ENCODE measurements at places on chromosomes 11 and 22.
A peak's percentile ranks its signal among the peaks of the same experiment; 100 is the strongest.

GRCh38 chr11:111851636-111852035 lies 19.7 kb downstream of the ALG9 start:
- DNase-seq, result no peak

- peak; percentile 13 for DNase-seq
Measured at GRCh38 chr11:76209375-76209972, 3.2 kb upstream of the WNT11 start.

GRCh38 chr22:23279781-23280180 lies 99.5 kb downstream of the BCR start:
- no peak for DNase-seq

GRCh38 chr11:67372321-67372992 lies 941 bp downstream of the CLCF1 start:
- no peak for DNase-seq

- DNase-seq, result no peak
Measured at GRCh38 chr11:100908746-100909145, 220.9 kb downstream of the PGR start.

DNA sequence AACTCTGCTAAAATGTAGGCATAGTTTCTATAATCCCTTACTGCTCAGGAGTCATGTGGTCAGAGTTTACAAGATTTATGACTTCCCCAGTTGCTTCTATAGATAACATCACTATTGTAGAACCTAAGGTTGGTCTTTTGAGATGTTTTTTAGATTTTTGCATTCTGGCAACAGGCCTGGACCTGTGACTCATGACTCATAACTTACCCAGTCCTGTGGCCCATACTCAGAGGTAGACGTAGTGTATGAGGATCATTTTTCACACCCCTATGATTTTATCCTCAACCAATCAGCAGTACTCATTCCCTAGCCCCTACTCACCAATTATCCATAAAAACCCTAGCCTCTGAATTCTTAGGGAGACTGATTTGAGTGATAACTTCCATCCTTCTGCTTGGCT lies 384.4 kb upstream of the DDI1 start:
- DNase-seq, result no peak

DNA sequence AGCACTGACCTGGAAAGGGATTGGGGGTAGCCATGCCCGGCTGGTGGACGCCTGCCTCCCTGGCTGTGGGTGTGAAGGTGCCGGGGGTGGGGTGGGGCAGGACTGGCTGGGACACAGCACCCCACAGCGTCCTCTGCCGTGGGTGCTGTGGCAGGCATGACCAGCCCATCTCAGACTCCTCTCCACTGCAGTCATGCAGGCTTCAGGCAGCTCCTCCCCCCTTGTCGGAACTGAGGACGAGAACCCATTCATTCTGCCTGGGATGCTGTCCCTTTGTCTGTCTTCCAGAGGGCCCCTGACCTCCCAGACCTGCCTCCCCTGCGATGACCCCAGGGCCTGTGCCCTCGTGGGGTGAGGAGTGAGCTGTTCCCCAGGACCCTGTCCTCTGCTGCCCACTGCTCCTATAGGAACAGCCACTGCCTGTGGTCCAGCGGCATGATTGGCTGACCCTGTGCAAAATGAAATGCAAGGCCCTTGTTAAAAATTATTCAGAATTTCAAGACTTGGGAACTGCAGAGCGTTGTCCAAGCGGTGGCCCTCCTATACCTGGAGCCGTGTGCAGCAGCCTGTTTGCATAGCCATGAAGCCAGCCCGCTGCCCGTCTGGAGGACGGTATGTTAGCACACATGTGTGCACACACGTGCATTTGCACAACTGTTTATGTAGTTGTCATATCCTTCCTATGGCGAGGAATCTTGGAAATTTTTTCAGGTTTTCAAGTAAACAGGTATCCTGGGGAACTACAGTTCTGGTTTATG lies 1122.3 kb downstream of the BRD1 start:
- DNase-seq, result no peak

GRCh38 chr22:20758688-20759087 lies 15.2 kb upstream of the SERPIND1 start:
- no peak for DNase-seq

GRCh38 chr22:25837288-25837900 lies 95.4 kb downstream of the MYO18B start:
- no peak for DNase-seq

DNA sequence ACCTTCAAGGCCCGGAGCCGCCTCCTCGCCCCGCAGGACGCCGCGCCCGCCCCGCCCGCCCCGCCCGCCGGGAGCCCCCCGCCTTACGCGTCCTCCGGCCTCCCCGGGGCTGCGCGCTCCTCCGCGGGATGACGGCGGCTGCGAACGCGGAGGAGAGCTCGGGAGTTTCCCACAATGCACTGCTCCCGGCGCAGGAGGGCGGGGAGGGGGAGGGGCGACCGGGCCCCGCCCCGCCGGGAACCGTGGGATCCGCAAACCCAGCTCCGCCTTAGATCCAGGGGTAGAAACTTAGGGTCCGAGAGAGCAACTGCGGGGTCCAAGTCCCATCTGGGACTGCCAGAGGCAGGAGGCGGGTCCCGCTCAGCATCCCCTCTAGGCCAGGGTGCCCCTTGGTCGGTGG lies at the start of gene CEND1:
TSS of gene CEND1 (minus strand) at position 148 of the 400 bp plus-strand sequence. CDS start 1,514 bp downstream, outside the sequence.
- DNase-seq, result no peak

DNA sequence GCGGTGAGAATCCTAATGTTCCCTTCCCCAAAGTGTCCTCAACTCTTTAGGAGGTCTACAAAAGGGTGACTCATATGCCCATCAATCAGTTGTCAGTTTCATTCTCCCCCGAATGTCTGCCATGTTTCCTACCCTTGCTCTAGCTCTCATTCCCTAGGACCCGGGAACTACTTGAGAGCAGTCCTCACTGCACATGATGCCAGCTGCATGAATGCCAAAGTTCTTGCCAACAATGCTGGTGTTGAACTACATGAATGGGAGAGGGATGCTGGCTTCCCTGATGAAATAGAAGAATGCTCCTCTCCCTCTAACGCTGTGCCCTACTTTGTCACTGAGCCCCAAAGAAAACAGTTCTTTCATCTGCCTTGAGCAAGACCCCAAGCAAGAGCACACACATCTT lies 12.5 kb upstream of the FSHB start:
- no peak for DNase-seq

- no peak for DNase-seq
Measured at GRCh38 chr11:112017538-112017937, 7.7 kb upstream of the DLAT start.

- DNase-seq, result no peak
Measured at GRCh38 chr11:75184757-75185425, 34.0 kb downstream of the SLCO2B1 start.

GRCh38 chr11:10351765-10352641 lies 47.1 kb downstream of the ADM start:
- DNase-seq, result no peak

DNA sequence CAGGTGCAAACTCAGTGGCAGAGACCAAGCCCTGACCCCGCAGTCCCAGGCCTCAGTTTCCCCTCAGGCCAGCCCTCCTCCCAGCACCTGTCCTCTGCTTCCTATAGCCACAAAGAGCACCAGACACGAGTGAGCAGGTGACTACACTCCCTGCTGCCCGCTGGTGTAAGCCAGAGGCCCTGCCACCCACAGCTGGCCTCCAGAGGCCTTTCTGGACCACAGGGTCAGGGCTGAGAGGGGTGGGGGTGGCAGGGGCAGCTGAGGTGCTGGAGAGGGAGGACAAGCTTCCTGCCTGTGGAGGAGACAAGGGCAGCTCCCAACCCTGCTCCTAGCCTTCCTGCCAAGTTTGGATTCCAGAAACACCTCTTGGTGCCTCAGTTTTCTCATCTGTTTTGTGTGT lies 31.3 kb upstream of the WNT7B start:
- no peak for DNase-seq

- no peak for DNase-seq
Measured at GRCh38 chr22:22609291-22609690, 35.1 kb upstream of the GGTLC2 start.

GRCh38 chr11:40130427-40130826 lies 1329.0 kb downstream of the LRRC4C start:
- DNase-seq, result no peak

GRCh38 chr11:64339754-64340408 lies at the start of gene CCDC88B:
TSS of gene CCDC88B (plus strand) at chr11:64340204. CDS start at chr11:64340267, 63 bp downstream.
- DNase-seq, result peak; percentile 93

DNA sequence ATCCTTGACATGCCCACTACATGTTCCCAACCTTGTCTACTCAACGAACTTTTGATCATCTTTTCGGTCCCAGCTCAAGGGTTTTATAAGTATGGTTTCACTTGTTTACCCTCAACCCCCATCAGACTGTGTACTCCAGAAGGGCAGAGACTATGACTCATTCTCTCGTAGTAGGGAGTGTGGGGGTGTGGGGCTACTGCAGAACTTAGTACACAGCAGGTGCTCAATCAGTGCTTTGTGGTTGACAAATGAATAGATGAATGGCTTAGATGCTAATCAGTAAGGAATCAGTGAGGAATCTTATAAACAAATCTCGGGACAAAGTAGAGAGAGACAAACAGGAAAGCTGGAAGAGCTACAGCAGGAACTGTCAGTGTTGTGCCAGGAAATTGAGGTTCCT lies 151.7 kb upstream of the PLET1 start:
- DNase-seq, result no peak

DNA sequence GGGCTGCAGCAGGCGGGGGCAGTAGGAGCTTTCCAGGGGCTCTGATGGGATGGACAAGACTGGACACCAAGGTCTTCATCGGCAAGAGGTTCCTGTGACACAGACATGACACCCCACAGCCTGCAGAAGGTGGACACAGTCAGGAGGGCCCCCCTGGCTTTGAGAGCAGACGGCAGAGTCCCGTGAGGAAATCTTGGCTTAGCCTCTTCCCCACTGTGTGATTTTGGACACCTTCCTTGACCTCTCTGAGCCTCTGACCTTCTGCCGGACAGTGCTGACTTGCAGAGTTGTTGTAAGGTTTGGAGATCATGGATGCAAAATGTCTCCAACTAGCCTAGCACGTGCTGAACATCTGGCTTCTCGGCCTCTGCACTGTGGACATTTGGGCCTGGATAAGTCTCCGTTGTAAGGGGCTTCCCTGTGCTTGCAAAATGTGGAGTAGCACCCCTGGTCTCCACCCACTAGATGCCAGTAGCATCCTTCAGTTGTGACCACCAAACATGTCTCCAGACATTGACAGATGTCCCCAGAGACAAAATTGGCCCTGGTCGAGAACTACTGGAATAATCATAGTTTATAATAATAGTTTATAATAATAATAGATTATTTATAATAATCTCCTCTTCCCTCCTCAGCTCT lies 54.6 kb downstream of the MCM5 start:
- no peak for DNase-seq

DNA sequence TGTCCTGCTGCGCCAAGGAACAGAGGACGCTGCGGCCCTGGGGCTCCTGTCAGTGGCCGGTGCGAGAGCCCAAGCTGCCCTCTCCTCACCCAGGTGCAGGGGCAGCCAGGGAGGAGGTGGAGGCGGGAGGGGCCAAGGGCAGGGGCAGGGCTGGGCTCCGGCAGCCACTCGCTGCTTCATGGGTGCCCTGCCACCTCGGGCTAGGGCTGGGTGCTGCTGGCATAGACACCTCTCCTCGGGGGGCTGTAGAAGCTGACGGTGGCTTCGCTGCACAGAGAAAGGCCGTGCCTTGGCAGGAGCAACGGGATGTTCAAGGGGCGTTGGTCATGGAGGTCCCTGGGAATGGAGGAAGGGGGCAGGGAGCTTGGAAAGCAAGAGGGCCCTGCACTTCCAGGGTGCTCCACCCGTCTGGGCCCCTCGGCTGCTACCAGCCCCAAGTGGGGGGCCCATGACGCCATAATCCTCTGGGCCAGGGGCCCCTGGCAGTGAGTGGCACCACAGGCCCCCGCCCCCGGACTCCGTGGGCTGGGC lies 1.6 kb upstream of the TBX1 start:
- no peak for DNase-seq

DNA sequence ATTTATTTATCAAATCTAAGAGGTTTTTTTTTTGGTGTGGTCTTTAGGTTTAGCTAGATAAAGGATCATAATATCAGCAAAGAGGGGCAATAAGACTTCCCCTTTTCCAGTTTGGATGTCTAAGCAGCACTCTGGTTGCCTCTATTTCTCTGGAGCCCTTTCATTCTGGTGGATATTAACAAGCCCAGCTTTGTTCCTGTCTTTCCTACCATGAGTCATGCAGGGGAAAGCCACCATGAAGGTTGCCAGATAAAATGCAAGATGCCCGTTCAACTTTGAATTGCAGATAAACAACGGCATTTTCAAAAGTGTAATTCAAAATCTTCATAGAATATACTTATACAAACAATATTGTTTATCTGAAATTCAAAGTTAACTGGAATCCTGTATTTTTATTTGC lies 143.6 kb downstream of the ADAMTS15 start:
- DNase-seq, result no peak

DNA sequence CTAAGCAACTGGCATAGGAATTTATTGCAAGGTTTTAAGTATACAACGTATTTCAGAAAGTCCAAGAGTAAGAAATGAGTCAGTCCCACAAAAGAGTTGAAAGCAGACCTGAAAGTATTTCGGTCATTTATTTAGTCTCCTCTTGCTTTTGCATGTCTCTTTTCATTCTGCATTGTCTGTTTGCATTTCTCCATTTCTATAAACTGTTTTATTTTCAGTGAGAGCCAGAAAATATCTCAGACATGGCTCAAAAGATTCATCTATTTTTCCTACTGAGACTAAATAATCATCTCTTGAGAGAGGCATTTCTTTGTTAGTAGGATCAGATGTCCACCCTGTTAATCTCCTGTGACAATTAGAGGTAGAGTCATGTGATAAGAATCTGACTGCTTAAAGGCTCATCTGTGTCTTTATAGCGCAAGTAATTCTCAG lies 219.1 kb upstream of the CCDC179 start:
- DNase-seq, result no peak

GRCh38 chr11:68026391-68027105 lies 3.9 kb upstream of the NDUFS8 start:
- no peak for DNase-seq

GRCh38 chr22:39408173-39408572 lies 8.6 kb downstream of the TAB1 start:
- no peak for DNase-seq

GRCh38 chr11:94602430-94603372 lies 35.5 kb downstream of the PIWIL4 start:
- no peak for DNase-seq

GRCh38 chr11:42265072-42265471 lies 805.6 kb upstream of the LRRC4C start:
- DNase-seq, result no peak

DNA sequence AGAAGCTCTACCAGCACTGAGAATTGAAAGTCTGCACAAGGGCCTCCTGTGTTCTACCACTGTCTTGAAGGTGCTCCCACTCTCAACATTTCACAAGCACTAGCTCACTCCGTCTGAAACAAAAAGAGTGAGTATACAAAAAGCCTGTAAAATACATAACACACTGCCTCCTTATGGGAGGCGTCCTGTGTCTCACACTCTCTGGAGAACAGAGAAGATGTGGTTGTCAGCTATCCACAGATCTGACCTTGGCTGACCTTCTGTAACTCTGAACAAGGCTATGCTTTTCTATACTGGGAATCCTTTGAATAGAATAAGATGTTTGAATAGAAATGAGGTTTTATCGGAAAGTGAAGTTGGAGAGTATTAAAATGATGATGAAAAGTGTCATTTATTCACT lies 171.3 kb upstream of the TMEM45B start:
- DNase-seq, result no peak

GRCh38 chr22:32375678-32376450 lies 18.2 kb downstream of the RFPL3 start:
- no peak for DNase-seq

- DNase-seq, result no peak
Measured at GRCh38 chr11:79400717-79401330, 40.0 kb downstream of the TENM4 start.

Data from naive thymus-derived CD4-positive, alpha-beta T cell (primary cell).